ENCODE measurements at places on chromosomes 3 and 15.

DNA sequence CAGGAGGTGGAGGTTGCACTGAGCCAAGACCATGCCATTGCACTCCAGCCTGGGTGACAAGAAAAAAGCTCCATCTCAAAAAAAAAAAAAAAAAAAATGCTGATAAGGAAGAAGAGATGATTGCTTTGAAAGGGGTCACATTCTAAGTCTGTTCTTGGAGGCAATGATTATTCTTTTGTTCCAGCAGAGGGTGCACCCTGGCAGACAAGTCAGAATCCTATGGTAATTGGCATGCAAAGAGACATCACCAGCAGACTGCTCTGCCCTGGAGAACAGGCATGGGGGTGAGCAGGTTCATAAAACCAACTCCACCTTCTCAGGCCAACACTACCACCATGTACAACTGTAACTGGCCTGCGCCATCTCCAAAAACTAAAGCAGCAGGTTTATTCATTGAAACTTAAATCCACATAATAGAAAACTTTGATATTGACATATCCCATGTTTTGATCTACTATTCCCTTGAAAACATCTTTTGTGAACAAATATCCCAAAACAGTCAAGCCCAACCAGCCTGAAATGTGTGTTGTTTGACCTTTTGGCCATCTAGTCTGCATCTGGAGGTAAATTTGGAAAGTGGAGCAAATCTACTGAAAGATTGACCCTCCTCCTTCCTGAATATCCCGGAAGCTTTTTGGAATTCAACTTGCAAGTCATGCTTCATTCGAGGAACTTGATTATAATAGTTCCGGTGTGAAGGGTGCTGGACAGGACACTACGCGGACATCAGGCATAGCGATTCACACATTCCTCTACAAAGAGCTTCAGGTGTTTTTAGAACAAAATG lies 100.3 kb downstream of the MECOM start:
- no peak for DNase-seq

DNA sequence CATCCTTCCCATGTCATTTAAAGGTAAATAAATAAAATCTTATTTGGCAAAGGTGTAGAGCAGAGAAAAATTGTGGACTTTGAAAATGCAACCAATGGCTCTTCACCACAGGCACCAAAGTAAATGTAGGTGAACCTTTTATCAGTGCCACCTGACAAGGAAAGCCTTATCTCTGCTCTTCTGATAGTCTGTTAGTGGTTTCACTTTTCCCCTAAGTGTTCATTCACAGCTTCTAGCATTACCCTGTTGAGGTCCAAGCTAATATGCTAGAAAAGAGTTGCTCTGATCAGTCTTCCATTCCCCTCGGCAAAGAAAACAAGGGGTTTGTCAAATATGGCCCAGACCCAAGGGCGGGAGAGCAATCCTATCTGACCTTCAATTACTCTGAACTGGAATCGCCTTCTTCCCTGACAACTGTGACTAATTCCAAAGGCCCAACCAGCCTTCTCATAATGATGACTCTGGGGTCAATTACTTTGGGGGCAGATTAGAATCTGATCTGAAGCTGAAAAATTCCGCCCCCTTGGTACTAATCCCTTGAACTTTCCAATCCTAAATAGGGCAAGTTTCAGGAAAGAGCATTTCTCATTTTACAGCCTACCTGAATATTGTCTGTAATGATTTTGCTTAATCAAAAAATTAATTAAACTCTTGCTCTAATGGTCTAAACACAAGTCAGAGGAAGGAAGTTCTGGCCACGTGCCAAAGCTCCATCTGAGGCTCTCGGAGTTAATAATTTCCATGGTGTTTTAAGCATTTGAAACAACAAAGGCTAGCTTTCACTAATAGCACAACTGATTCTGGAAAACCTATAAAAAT lies 52.4 kb downstream of the SETMAR start:
- DNase-seq, result peak; percentile 12

GRCh38 chr15:68400066-68400456 lies 31.9 kb downstream of the ITGA11 start:
- no peak for DNase-seq

DNA sequence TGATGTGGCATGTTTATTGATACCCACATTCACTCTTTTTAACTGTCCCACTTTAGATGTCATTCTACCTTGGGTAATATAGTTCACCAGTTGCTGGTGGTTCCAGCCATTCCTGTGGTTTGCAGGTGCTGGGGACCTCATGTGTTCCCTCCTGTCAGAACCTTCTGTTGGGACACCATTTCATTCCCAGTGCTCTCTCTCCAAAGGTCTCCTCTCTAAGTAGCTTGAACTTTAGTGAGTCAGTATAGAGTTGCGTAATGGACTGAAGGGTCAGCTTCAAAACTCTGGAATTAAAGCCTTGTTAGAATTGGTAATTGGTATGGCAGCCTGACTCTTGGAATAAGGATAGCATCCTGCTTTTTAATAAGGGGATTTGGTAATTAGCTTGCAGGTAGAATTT lies 108.5 kb downstream of the PLCL2 start:
- no peak for DNase-seq

GRCh38 chr3:175005193-175005592 lies 146.1 kb downstream of the NAALADL2 start:
- no peak for DNase-seq

GRCh38 chr15:69493406-69493805 lies 40.8 kb downstream of the RPLP1 start:
- no peak for DNase-seq

GRCh38 chr15:92050220-92050898 lies 196.9 kb downstream of the SLCO3A1 start:
- DNase-seq, result no peak

GRCh38 chr15:23628612-23629233 lies 18.9 kb downstream of the MAGEL2 start:
- DNase-seq, result no peak

DNA sequence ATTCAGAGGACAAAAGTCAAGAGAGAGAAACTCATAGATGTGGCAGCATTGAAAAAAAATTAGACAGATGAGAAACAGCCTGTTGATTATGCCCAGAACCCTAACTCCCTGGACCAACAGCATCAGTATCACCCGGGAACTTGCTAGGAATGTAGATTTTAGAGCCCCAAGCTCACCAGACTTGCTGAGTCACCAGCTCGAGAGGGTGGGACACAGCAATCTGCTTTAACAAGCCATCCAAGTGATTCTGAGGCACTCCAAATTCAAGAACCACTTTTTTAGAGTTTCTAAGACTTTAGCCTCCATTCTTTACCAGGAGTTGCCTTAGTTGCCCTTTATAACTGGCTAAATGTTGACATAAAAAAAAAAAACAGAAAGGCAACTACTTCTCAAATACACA lies 70.9 kb downstream of the CGGBP1 start:
- peak; percentile 42 for DNase-seq

GRCh38 chr15:39622660-39623516 lies 42.0 kb downstream of the THBS1 start:
- no peak for DNase-seq

- no peak for DNase-seq
Measured at GRCh38 chr15:75905231-75905630, 1.6 kb downstream of the FBXO22 start.
